CD4-positive, alpha-beta T cell treated with Interleukin-2 at 100 ng/mL for 4 hours (primary cell): ENCODE measurements at places on chromosomes 7 and 10.

DNA sequence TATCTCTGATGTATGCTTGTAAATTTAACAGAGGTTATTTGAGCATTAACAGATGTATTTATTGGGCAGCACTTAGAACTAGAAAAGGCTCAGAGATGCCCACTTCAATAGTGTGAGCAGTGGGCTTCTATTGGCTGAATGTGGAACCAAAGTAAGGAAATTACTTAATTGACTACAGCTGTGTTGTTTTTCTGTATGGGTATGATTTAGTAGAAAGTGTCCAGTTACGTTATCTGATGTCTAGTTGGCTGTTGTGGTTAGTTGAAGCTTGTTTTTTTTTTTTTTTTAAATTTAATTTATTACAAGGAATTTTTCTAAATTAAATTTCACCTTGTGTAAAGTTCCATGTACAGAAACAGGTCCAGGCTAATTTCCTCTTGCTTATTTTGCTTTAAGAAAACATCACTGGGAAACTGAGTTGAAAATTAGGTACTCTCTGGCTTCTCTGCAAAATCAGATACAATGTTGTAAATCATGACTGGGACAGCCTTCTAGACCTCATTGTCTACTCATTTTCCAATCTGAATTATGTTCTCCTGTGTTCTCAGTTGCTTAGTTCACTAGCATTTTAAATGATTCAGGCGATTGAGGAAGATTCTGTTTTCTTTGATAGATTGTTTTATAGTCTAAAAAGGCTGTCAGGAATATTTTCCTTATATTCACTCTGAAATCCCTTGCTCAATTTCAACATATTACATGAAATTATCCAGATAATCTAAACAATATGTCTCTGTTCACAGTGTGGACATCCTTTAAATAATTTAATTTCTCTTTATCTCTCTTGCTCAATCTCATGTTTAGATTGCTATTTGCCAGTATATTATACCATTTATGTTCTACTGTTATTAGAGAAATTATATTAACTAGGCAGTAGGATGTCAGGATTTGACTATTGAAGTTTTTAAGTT, 53.0 kb downstream of the PHF14 start:
- no peak for DNase-seq

- DNase-seq = no peak
Observed at GRCh38 chr7:146319629-146320028, 203.0 kb downstream of the CNTNAP2 start.

GRCh38 chr10:23885853-23886252, 323.1 kb upstream of the KIAA1217 start:
- no peak for DNase-seq

DNA sequence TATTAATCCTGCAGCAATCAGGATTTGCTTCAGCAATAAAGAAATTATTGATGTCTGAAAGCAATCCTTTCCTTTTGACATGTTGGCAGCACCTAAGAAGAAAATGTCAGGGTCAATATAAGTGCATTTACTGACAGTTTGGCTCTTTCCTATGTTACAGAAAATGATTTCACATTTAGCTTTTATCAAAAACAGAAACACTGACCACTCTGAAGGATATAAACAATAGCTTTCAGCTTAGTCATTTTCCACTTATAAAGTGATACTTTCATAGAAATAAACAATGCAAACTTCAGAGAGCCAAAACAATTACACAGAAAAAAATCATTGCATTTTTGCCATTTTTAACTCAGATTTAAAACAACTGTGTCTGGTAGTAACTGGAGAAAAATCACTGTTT, 325.6 kb upstream of the KAT6B start:
- DNase-seq = no peak

DNA sequence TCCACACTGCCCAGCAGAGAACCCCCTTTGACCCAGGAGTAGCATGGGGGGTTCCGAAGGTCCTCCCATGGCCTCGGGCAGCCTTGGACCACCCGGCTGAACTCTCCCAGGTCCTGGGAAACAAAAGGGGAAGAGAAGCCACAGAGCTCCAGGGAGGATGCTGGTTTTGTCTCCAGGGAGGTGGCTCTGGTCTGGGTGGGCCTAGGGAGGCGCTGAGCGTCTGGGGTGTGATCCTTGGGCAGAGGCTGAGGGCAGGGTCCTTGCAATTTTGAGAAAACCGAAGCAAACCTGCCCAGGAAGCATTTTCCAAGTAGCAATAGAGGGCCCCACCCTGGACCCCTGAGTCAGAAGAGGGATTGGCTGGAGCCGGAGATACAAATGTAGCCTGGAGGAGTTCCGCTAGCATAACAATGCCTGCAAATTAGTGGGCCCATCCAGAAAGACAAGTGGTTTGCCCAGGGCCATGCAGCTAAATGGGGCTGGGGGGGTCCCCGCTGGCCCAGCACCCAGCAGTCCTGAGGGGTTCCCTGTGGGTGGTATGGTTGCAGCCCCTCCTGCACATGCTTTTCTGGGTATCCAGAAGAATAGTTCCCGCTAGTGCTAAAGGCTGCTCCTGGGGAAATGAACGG, 2.0 kb downstream of the UTF1 start:
- no peak for DNase-seq

DNA sequence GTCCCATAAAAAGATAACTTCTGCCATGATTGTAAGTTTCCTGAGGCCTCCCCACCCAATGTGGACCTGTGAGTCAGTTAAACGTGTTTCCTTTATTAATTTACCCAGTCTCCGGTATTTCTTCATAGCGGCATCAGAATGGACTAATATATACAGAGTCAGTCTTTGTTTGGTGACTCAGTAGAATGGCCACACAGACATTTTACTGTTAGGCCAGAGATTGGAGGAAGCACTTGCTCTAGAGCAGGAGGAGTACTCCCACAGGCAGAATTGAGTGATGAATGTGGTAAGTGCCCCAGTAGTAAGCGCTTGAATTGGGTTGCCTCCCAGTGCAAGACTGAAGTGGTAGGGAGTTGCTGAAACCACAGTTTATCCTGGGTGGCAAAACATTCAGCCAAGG, 149.5 kb upstream of the SMIM30 start:
- DNase-seq = no peak

DNA sequence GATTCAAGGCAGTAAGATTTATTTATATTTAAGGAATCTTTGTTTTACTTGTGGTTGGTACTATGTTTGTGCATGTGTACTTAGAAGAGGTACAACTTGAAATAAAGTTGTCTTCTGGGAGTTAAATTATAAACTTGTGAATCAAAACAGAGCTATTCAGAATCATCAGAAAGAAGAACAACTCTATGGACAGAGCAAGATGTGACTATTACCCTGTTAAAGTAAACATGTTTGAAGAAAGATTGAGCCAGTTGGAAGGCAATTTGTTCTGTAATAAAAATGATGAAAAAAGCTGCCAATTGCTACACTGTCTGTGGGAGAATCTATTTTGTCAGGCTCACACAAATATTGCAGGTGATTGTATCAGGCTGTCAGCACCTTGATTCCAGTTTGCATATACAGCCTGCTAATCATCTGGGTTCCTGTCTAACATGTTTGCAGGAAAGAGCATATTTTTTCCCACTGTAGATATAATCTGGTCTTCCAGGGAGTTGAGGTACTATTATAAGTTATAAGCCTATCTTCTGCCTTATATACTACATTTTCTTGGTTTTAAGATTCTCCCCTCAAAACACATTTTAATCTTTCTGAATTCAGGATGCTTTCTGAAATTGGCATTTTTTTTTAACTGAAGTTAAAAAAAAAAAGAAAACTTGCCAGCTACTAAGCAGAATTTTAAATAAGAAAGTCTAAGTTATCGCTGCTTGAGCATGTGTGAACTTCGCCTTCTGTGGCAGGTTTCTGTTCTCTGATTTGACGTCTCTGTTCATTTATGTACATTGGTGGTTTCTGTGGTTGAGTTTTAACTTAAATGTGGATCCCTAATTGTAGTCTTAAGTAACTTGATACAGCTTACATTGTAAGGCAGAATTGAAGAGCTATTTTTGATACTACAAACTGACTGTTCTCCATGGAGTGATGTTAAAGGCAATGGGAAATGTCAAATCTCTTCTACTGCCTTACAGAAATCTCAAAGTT, 46.0 kb downstream of the ZNRF2 start:
- DNase-seq = peak; percentile 62

GRCh38 chr10:14306190-14306589, 24.5 kb downstream of the FRMD4A start:
- DNase-seq = no peak

GRCh38 chr10:87585565-87586514, 73.8 kb upstream of the PAPSS2 start:
- no peak for DNase-seq

DNA sequence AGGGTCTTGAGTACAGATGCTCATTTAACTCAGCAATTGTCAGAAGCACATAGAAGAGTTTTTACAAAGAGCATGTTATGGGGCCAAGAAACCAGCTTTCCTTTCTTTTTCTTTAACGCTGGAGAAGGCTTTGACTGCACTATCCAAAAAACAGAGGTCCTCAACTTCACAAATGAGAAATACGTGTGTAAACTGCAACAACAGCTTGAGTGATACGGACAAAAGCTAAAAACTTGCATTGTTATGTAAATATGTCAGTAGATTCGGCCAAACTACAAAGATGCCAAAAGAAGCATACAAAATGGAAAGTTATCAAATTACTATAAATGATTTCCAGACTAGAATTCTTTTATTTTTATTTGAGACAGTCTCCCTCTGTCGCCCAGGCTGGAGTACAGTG, 62.4 kb upstream of the C10orf90 start:
- no peak for DNase-seq

GRCh38 chr10:5971315-5971832, 6.0 kb downstream of the IL15RA start:
- DNase-seq = peak; percentile 69

DNA sequence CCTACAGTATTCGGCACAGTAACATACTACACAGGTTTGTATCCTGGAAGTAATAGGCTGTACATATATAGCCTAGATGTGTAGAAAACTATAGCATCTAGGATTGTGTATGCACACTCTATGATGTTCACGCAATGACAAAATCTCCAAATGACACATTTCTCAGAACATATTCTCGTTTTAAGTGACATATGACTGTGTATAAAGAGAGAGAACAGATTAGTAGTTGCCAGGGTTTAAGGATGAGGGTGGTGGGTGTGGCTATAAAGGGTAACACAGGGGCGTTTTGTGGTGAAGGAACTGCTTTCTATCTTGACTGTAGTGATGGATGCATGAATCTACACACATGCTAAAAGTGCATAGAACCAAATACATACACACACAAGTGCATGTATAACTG, 101.2 kb downstream of the ARL4A start:
- no peak for DNase-seq

- DNase-seq = no peak
Observed at GRCh38 chr7:138313829-138314178, 146.3 kb upstream of the TRIM24 start.

GRCh38 chr10:92278996-92279696, 11.7 kb downstream of the CPEB3 start:
- DNase-seq = no peak
